Kidney epithelial cell (primary cell): ENCODE measurements at places on chromosomes 7 and 10.

DNA sequence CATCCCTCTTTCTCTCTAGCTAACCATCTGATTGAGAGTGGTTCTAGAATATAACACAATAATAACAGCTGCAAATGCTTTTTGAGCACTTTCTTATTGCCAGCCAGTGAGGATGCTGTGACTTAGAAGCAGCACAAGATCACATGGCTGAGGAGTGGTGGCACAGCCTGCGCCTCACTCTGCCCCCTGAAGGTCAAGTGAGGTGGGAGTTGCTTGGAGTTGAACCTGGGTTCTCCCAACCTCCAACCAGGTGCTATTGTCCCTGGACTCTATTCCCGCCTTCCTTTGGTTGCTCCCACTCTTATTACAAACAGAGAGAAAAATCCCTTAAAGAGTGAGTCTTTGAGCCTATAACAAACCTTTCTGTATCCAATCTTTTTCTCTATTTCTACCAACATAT lies 280.3 kb upstream of the PODXL start:
- no peak for DNase-seq

GRCh38 chr10:27736396-27736795 lies 9.2 kb downstream of the MKX start:
- DNase-seq, result no peak

DNA sequence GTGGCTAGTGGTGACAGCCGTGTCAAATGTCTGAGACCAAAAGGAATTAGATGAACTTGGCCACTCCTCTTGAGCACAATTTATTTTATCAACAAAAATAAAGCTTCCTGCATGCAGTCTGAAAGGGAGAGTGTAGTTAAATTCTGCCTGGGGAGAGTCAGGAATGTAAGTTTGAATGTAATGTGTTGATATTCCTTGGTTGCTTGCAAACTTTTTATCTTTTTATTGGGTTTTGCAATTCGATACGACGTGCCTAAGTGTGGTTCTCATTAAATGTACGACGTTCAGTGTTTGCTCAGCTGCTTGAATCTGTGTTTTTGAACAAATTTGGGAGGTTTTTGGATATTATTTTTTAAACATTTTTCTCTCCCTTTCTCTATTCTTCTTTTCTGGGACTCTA lies 839.9 kb downstream of the CCSER2 start:
- no peak for DNase-seq

DNA sequence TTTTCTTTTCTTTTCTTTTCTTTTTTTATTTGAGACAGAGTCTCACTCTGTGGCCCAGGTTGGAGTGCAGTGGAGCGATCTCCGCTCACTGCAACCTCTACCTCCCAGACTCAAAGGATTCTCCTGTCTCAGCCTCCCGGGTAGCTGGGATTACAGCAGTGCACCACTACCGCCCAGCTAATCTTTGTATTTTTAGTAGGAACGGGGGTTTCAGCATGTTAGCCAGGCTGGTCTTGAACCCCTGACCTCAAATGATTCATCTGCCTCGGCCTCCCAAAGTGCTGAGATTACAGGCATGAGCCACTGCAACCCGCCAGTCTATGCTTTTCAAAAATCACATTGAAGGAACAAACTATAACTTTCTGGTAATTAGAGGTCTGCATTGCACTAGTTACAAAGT lies 2.4 kb downstream of the USP6NL start:
- no peak for DNase-seq

DNA sequence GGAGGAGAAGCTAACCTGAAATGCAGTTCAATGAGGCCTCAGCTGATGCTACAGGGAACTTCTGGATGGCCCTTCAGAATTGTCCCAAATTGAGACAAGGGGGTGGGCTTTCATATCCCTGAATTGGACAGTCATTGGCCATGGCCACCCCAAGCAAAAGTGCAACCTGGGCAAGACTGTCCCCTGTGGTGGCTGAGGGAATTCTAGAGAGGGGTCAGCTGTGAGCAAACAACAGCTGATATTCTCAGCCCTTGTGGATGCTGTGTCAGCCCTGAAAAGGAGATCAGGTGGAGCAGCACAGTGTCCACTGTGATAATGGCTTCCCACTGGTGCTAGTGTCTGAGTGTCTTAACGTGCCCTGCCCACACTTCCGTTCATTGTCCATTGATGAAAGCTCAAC lies 76.6 kb downstream of the SLC16A9 start:
- no peak for DNase-seq

GRCh38 chr7:34709771-34710170 lies 51.8 kb downstream of the NPSR1 start:
- DNase-seq, result no peak

GRCh38 chr7:47037607-47038006 lies 544.3 kb downstream of the TNS3 start:
- DNase-seq, result no peak
